ENCODE measurements at places on chromosomes 5 and 9. TPM values are rescaled to one million over a fixed set of nuclear protein-coding genes. Genes with fewer than 3 reads are reported as not detected.

DNA sequence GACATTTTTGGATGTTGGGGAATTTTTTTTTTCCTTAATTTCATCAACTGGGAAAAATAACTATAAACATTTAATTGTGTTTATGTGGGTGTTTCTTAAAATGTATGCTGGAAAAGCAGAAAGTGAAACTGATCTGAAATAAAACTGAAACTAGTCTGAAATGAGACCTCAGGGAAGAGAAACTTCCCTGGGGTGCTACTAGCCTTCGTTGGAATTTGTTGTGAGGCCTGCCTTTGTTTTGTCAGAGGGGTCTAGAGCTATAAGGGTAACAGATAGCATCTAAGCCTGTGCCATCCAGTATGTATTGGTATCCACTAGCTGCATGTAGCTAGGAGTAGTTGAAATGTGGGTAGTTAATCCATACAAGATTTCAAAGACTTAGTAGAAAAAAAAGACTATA lies 10.4 kb downstream of the ZNF618 start:
- no peak for DNase-seq

Gene LRRC70
- total RNA-seq: 0.38 TPM

DNA sequence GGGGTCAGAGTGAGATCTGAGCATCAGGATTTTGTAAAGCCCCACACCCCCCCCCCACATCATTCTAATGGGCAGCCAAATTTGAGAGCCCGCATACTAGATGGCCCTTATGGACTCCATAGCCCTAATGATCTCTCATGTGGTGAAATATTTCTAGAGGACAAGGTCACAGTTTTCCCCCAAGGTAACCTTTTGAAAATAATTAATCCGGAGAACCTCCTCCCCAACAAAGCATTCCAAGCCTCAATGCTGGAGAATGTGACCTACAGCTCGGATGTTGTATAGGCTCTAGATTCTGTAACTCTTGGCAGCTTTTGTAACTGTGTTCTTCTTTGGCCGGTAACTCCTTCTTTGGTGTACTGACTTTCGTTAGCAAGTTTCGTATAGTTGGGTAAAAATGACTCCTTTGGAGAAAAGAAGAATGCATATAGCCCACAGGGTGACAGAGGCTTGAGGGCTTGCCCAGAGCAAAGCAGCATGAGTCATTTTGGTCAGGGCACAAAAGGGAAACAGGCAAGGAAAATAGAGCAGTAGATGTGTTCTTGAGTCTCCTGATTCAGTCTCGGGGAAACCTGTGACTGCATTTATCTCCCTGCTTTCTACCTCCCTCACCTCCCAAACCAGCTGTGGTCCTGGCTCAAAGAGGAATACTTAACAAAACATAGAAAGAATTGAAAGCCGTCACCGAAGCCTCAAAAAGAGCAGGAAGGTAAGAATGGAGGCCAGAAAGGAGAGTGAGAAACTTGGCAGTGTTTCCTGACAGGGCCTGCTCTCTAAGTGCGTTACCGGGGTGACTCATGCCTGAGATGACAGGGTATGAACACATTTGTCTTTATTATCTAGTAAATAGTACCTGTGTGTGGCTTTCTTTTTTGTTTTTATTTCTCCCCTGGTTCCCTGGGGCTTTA lies 6.6 kb upstream of the XPA start:
- DNase-seq: peak; percentile 94

Gene EIF4E1B
- total RNA-seq: not detected

Gene SUSD1
- total RNA-seq: 10.2 TPM

- no peak for DNase-seq
Measured at GRCh38 chr5:142810081-142810480, 39.9 kb downstream of the ARHGAP26 start.

- DNase-seq: peak; percentile 94
Measured at GRCh38 chr5:96279801-96280542, 153.1 kb downstream of the PCSK1 start.

- no peak for DNase-seq
Measured at GRCh38 chr5:72242796-72243475, 77.1 kb downstream of the MRPS27 start.

Gene OSTF1
- total RNA-seq: 33.9 TPM

Gene FIBCD1
- 3.3 TPM for total RNA-seq

Gene NTMT1
- 15.0 TPM for total RNA-seq

Gene CCDC127
- 4.5 TPM for total RNA-seq

Gene PCDH1
- total RNA-seq: 41.8 TPM

GRCh38 chr9:128713411-128713780 lies 10.5 kb downstream of the ZDHHC12 start:
- no peak for DNase-seq

GRCh38 chr9:74358959-74359358 lies 138.2 kb upstream of the RORB start:
- no peak for DNase-seq

DNA sequence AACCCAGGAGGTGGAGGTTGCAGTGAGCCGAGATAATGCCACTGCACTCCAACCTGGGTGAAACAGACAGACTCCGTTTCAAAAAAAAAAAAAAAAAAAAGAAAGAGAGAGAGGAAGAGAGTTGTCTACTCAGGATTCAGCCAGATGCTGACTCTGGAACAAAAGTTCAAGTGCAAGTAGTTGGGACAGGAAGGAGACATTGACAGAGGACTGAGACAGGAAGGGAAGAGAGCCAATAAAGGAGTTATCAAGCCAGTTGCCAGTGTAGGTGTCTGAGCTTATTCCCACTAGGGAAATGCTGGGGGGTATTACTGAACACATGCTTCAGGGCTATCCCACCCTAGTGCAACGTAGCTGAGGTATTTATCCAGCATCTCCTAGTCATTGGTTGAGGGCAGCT lies 147.7 kb upstream of the SLC1A3 start:
- peak; percentile 30 for DNase-seq

DNA sequence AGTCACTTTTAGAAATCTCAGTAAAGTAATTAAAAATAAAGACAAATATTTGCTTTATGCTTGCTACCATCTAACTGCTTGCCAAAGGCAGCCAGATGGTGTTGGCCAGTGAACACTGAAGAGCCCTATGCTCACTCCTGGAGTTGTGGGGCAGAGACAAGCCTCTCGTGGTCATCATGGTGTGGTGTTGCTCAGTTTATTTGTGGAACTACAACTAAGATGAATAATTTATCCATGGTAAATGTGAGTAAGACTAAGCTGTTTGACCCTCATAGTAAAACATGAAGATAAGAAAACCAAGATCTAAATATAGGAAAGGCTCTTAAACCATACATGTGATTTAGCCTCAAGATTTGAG lies 100.7 kb downstream of the PDE8B start:
- no peak for DNase-seq

- no peak for DNase-seq
Measured at GRCh38 chr9:75950998-75951397, 60.5 kb downstream of the PCSK5 start.

Gene CATSPER3
- not detected for total RNA-seq

DNA sequence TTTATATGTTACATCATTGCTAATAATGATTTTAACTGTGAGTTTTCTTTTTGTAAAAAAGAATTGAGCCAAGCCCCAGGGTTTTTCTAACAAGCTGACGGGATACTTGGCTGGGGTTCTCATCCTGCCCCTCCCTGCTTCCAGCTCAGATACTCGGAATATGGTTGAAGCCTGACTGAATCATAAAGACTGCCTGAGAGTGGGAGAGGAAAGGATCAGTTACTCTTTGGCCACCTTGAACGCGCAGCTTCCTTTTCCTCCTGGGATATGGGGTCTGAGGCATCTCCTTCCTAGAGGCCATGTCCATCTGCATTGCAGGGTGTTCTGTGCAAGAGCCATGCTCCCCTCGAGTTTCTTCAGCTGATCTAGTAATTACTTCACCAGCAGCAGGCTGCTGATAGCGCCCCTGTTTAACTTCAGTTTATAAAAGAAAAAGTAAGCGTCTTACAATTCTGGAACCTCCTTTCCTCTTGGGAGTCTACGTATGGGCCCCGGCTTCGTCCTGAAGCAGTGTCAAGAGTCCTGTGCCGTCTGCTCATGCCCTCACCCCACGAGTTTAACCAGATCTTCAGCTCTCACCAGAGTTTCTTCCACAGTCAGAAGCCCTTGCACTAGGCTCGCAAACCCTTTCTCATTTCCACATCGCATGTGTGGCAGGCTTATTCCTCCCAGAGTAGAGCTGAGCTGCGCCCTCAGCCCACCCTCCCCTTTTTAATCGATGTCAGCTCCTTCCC lies 130.0 kb downstream of the MVB12B start:
- DNase-seq: no peak

DNA sequence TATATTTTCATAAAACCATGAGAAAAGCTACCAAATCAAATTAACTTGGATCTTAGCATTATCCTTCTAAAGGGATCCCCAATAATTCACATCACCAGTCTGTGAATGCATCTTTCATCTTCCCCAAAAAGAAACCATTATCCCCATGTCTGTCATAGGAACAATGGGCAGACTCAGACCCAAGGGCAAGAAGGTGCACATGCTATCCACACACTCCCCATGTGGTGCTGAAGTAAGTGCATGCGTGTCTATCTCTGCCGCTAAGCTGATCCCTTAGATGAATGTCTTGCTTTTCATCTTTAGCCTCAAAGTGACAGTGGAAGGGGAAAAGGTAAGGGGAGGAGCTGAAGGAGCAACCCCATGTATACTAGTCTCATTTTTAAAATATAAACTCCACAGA lies 10.2 kb downstream of the SPOCK1 start:
- DNase-seq: no peak

- DNase-seq: no peak
Measured at GRCh38 chr9:123929177-123929869, 603 bp downstream of the DENND1A start.

Gene MARCOL
- total RNA-seq: not detected

- DNase-seq: no peak
Measured at GRCh38 chr9:22401671-22402070, 45.0 kb upstream of the DMRTA1 start.

DNA sequence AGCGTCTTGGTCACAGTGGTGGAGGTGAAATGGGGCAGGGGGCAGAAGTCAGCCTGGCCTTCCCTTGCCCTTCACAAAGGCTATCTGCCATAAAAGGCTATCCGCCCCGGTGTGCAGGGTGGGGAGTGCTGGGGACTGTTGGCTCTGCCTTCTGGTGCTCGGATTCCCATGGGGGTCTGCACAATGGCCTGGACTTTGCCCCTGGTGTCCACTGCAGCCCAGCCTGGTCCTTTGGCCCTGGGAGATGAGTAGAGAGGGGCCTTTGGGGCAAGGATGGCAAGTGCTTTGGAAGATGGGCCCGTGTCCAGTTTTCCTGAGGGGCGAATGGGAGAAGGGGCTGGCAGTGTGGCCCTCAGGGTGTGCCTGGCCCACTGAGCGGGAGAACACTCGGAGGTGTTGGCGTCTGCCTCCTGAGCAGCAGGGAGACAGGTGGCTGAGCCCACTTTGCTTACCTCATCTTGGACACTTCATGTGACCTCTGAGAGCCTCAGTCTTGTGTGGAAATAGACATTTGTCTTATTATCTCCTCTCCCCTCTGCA lies 69.9 kb downstream of the HSPA4 start:
- no peak for DNase-seq

Gene AMBP
- total RNA-seq: not detected

DNA sequence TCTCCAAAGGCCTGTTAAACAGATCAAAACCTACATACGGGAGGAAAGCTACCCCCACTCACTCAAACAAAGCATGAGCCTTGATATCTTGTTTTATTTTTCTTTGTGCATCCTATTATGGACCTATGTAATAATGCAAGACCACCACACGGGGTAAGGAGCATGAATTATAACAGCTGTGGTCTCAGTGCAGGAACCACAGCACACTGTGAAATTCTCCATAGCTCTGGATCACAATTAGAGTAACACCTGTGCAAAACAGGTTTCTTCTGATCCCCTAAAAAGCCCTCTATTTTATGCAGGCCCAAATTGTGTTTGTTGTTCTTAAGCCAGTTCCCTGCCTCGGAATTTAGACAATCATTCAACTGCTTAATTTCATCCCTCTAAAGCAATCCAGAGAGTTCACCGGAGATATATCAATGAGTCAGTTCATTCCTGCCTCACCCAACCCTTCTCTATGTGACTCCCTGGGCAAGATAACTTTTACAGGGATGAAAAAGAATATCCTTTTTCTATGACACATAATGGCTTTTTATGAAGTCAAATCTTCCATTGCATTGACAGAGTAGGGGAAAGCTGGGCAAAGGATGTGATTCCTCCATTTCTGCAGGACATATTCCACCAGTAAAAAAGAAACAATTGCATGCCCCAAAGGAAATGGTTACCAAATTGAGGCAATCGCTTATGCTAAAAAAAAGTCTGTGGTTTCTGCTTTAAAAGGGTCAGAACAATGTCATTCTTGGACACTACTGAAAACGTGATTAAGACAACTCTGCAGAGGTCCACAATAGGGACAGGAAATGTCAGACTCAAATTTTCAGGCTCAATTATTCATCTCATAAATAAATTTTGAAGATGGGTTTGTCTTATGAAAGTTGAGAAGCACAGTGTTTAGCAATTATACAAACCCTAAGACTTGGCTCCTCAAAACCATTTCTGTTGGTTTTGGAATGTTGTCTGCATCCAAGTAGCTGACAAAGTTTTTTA lies 41.6 kb upstream of the FST start:
- peak; percentile 64 for DNase-seq

DNA sequence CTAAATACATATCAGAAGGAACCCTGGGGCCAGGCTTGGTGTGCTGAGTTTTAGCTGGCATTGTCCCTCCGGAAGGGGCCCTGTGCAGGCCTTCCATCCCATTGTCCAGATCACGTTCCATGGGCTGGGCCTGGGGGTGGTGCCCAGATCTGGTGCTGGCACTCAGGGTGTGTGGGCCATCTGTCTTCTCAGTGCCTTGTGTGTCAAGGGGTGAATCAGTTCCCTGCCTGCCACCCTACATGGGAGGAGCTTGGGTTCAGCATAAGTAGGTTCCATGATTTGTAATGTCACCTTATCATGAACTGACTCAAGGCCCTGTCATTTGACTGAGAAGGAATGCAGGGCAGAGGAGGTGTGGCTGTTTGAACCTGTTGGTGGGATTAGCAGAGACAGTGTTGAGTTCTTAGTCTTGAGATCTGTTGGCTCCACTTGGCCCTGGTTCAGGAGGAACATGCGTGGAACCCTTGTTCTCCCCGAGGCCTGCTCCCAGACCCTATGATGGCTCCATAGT lies 176.8 kb downstream of the MACROH2A1 start:
- no peak for DNase-seq

Gene PCDHGA10
- total RNA-seq: 7.8 TPM

Gene PDLIM4
- 94.6 TPM for total RNA-seq

- DNase-seq: no peak
Measured at GRCh38 chr5:125137535-125137934, 391.1 kb upstream of the ZNF608 start.

- peak; percentile 11 for DNase-seq
Measured at GRCh38 chr5:119478781-119479180, 26.5 kb downstream of the HSD17B4 start.

DNA sequence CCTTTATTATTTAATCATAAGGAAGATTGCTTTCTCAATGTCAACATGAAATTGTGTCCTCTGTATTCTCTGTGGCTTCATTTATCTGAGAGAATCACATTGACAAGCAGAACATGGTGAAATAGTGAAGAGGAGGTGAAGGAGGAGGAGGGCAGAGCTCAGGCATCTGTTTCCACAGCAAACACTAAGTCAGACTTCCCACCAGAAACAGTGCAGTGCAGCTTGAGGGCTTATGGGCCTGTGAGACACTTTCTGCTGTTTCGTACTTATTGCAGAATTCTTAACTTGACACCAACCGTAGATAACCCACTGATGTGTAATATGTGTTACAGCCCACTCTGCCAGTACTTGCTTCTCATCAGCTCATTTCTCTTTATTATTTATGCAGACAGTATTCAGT lies 386.3 kb downstream of the DIRAS2 start:
- DNase-seq: no peak

Gene ADCY2
- not detected for total RNA-seq

Gene ARHGEF37
- total RNA-seq: 35.2 TPM

- DNase-seq: peak; percentile 51
Measured at GRCh38 chr9:121217609-121218292, 16.1 kb upstream of the RAB14 start.

GRCh38 chr5:153584126-153584959 lies 93.9 kb downstream of the GRIA1 start:
- DNase-seq: no peak

Data from mammary epithelial cell (primary cell).